ENCODE measurements at places on chromosomes 1 and 21.

GRCh38 chr1:208269338-208269666 lies 25.1 kb upstream of the PLXNA2 start:
- no peak for DNase-seq

DNA sequence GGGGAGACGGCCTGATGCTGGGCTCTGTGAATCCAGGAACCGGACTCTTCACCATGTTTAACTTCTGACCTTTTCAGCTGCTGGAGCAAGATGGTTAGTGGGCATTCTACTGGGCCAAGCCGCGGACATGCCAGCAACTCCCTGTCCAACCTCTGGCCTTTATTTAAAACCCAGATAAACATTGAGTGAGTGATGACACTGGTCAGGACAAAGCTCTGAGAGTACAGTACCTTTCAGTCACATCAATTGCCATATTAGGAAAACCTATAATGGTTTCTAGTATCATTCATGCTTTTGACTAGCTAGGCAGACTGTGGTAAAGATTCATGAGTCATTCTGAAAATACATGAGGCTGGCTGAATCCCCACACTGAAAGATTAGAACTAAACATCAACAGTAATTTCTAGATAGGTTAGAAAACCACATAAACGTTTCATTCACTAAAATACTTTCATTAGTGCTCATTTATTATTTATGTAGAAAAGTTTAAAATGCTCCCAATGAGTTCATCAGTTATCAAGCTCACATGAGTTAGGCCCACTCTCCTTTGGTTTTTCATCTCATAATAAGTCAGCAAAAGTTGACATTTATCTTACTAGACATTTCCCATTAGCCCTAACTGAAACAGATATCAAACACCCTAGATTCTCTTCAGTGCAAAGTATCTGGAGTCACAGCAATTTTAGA lies 7.1 kb upstream of the ACTA1 start:
- no peak for DNase-seq

DNA sequence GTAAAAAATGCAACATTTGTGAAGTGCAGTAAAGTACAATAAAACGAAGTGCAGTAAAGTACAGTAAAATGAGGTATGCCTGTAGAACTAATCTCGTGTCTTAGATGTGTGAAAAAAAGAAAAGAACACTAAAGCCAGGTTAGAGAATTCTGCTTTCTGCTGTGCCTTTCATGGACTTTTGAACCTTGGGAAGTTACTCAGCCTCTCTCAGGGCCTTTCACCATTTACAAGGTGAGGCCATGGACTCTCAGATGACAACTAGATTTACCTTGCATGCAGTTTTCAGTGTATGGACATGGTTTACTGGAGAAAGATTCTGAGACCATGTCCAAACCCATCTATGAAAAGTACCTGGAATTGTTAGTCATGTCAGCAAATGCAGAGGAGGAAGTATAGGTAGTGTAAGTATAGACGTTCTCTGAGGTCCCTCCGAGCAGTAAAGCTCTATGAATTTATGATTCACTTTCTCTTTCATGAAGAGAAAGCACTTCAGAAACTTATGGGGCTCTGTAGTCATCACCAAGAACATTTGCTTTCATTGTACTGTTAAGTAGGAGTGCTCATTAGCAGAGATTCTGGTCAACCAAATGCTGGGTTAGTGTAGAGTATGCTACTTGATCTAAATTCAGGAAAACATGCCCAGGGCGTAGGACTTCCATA lies 143.1 kb downstream of the CACNA1E start:
- no peak for DNase-seq

DNA sequence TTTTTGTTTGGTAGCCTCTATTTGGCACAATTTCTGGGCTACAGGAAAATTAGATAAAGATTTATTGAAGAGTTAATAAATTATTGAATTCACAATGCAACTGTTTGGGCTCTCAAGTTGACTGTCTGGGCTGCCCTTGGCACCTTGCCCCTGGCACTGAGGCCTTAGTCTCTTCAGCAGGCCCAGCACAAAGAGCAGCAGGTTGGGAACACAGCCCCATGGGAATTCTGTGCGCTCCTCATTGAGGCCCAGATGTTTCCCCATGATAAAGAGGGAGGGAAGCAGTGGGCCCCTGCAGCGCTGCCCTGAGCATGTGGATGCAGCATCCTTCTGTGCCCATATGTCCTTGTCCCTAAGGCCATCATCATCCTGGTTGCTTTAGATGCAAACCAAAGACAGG lies 2.9 kb downstream of the CRNN start:
- no peak for DNase-seq

DNA sequence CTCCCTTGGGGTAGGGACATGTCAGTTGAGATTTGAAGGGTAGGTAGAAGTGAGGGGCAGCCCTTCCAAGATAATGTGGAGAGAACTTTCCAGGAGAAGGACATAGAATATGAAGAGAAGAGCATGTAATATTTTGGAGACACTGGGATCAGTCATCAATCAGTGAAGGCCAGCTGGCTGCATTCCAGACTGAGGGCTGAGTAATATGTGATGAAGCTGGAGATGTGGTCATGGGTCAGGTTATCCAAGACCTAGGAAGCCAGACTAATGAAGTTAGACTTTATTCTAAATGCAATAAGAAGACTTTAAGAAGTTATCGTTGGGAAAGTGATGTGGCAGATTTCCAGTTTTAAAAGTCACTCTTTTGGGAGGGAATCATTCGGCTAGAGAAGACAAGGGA lies 262.0 kb downstream of the HMCN1 start:
- no peak for DNase-seq

GRCh38 chr1:168321945-168322344 lies 41.3 kb downstream of the TBX19 start:
- DNase-seq = no peak

GRCh38 chr21:37432710-37433455 lies 66.3 kb downstream of the DYRK1A start:
- no peak for DNase-seq

DNA sequence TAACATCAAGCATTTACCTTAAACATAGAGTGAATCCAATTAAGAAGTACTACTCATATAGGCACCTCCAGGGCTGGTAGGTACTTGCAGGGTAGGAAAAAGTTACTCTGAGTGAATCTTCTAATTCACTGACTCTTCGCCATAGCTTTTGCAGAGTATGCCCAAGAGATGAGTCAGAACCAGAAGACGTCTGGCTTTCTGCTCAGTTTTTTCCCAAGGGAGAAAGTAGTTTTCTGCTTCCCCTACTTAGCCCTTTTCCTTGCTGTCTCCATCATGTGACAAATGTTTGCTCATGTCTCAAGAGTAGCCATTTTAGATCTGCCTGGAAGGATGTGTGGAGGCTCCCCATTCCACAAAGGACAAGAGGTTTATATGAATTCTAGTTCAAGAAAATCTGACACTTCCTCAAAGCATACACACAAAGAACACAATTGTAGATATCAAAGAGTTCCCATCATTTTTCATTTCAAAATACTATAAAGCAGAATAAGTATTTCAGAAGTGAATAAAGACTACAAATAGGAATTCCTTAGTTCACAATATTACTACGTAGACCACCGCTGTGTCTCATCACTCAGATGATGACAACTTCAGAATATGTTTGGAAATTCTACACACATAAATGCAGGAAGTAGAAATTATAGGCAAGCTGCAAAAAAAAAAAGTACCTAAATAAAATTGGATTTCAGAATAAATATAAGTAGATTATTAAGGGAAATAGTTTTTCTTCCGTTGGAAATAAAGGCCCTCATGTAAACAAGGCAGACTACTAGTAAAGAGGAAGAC lies 98.5 kb downstream of the ASH1L start:
- DNase-seq = no peak

DNA sequence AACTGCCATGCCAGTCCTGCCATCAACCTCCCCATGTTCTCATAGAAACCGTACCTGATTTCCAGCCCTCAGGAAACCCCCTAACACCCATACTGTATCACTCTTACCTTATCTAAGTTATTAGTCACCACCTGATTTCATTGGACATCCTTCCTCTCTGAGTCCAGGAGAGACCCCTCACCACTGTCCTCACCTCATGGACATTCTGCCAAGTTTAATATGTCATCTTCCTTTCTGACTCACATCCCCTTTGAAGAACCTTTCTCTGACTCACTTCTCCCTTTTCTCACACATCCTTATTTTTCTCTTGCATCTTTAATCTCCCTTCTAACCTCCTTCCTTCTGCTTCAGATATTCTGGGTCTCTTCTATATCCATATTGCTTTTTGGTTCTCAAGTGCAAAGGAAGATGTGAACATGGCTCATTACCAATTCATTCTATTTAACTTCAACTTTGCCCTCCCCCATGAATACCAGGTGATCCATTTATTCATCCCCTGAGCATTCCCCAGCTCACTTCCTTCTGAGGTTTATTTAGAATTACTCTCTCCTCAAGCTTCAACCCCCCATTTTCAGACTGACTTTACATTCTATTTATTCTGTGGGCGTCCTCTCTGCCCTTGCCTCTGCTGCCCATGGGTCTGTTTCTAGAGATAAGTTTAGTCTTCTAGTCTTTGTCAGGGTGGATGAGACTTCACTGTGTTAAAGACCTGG lies 206.8 kb upstream of the ESRRG start:
- no peak for DNase-seq

- no peak for DNase-seq
Measured at GRCh38 chr1:197782722-197783360, 7.6 kb upstream of the DENND1B start.

GRCh38 chr1:224510880-224511645 lies 76.5 kb upstream of the WDR26 start:
- no peak for DNase-seq

DNA sequence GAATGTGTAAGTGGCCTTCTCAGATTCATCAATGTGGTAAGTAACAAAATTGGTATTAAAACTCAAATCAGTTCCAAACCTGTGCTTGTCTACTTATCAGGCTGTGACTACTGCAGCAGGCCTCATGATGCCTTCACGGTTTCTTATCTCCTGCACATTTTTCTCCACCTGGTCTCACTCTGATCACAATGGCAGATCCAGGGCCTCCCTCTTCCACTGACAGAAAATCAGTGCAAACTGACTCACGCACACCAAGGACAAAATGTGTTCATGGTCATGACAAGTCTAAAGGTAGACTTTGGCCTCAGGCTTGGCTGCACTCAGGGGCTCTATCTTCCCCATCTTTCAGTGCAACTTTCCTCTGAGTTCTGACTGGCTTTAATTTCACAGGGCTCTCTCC lies 56.7 kb upstream of the ATP1A1 start:
- DNase-seq = no peak

DNA sequence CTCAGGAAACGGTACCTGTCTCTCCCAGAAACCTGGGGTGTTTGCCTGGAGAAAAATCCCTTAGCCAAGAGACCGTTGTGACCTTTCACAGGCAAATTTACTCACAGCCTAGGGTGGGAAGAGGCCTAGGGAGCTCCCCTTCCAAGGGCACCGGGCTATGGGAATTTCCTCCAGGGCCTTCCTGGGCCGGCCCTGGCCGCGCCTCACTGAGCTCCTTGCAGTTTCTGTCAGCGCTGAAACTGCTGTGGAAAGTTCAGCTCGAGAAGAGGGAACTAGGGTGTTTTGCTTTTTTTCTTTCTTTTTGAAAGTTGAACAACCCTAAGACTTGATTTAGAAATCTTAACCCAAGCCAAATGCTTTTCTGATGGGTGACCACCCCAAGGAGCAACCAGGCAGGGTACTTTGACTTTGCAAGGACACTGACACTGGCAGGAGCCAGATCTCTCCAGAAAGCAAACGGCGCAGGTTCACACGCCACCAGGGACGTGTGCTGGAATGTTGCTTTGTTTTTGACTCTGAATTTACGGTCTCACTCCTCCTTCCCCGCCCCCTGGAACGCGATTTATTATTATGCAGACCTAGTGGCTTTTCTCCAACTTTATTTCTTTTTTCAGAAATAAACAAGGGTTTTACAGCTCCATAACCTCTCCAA lies 229.6 kb upstream of the JUN start:
- DNase-seq = no peak

DNA sequence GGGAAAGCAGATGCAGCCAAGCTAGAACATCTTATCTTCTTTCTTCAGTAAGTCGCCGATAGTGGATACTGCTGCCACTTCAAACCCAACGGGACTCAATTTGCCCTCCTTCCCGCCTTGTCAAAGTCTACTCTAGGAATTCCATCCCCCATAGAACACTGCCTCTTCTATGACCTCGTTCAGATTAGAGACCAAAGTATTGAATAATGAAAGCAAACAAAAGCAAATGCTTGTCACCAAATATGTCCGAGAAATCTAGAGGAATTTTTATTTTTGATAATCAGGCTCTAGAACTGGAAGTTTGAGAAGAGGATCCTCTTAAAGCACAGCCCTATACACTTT lies 853 bp upstream of the RRAGC start:
- DNase-seq = no peak

DNA sequence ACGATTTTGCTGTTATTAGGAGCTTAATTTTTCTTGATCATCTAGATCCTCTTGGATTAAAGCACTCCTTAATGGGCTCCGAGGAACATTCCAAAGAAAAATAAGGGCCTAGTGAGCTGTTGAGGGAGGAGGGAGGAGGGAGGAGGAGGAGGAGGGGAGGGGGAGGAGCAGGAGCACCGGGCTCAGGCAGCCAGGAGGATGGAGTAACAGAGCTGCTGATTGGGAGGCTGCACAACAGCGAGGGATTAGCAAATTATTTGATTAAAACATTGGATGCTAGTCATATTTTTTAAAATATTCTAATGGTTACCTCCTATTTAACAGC lies 302.1 kb upstream of the RRP15 start:
- no peak for DNase-seq

GRCh38 chr1:53412285-53413174 lies 46.7 kb upstream of the DMRTB1 start:
- DNase-seq = no peak

GRCh38 chr1:24325587-24326449 lies 6.7 kb downstream of the GRHL3 start:
- no peak for DNase-seq

- DNase-seq = peak; percentile 36
Measured at GRCh38 chr1:156584813-156585212, 5.3 kb downstream of the TTC24 start.

DNA sequence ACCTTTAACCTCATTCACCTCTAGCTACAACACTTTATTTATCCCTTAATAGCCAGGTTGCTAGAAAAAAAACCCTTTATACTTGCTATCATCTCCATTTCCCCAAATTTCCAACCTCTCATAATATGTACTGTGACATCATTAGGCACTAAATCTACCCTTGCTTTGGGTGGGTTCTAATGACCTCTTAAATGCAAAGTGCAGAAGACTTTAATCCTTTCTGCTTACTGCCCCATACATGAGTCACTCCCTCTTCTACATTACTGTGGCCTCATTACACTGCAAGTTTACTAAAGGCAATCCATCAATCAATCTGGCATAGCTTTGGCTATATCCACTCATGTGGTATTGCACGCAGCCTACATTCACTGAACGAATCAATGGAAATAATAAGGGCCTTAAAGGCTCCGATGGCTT lies 353.3 kb downstream of the SMYD3 start:
- DNase-seq = no peak

GRCh38 chr1:150551051-150551783 lies 2.0 kb downstream of the ADAMTSL4 start:
- no peak for DNase-seq

DNA sequence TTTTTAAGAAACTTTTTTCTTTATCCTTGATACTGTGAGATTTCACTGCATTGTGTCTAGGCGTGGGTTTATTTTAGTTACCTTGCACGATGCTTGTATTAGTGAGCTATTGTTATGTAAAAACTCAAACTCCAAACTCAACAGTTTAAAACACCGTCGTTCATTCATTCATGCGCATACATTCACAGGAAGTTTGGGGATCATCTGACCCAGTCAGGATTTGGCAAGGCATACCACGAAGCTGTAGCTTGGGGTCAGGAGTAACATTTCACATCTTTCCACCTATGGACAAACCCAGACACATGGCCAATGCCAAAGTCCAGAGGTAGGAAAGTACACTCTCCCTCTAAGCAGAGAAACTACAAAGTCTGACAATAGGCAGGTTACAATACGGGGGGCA lies 324.6 kb upstream of the CHRM3 start:
- no peak for DNase-seq
